ENCODE measurements at places on chromosomes 5 and 9. TPM values are rescaled to one million over a fixed set of nuclear protein-coding genes. Genes with fewer than 3 reads are reported as not detected.

Gene COL23A1
- total RNA-seq = 8.2 TPM

Gene ADRA1B
- total RNA-seq = not detected

Gene PPP3R2
- not detected for total RNA-seq

Gene SAXO1
- not detected for total RNA-seq

- H3K36me3 ChIP-seq = peaks cover 21% of the 10 kb centered on the region
- DNase-seq = peak; percentile 56
Observed at GRCh38 chr9:127898433-127899127, 823 bp downstream of the ST6GALNAC6 start.

DNA sequence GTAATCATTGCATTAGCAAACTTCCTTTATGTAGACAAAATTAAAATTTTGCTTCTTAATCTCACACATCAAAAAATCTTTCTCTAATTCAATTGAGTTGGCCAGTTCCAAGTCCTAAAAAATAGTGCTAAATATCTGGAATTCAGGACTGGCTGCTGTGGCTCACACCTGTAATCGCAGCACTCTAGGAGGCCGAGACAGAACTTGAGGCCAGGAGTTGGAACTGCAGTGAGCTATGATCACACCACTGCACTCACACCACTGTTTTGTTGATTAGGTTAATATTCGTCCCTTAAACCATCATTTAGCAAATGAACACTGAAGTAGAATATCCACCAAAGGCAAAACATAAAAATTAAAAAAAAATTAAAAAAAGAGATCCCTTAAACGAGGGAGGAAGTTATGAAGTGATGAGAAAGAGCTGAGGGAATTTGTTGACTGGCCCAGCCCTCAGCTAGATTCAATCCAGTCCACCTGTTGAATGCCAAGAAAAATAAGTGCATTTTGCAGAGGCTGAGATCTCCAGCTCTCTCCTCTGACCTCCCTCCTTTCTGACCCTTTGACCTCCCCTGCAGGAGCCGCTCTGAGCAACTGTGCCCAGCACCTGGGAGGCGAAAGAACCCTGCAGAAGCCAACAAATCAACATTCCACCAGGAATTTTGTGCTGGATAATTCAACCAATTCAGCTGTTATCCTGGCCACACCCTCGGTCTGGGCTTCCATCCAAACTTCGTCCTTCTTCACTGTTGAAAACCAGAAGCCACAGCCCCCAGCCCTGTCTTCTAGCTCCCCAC lies 96.8 kb downstream of the OR2K2 start:
- H3K27me3 ChIP-seq = no peaks in the 10 kb centered on the region
- peak; percentile 29 for DNase-seq
- no peaks in the 10 kb centered on the region for H3K36me3 ChIP-seq
- H3K4me1 ChIP-seq = peaks cover 18% of the 10 kb centered on the region
- no peak overlapping the region for H3K4me3 ChIP-seq
- H3K27ac ChIP-seq = no peak overlapping the region

DNA sequence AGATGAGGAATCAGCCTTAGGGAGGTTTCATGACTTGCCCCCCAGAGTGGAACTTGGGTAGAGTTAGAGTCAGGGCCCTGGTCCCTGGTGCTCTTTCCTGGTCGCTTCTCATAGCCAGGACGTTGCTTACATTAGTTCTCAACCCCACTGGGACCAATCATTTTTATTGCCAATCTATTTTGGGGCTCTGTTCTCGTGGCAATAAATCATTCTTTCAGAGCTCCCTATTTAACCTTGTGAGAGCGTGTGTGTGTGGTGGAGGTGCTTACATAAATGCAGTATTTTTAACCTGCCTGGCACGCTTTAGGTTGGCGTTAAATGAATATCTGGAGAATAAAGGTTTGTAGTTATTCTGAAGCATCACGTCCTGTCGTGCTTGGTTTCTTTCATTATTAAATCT lies 4.1 kb downstream of the TRIO start:
- no peak overlapping the region for H3K27ac ChIP-seq
- no peaks in the 10 kb centered on the region for H3K36me3 ChIP-seq
- H3K4me3 ChIP-seq = no peak overlapping the region
- DNase-seq = no peak
- H3K27me3 ChIP-seq = peaks cover 3% of the 10 kb centered on the region

DNA sequence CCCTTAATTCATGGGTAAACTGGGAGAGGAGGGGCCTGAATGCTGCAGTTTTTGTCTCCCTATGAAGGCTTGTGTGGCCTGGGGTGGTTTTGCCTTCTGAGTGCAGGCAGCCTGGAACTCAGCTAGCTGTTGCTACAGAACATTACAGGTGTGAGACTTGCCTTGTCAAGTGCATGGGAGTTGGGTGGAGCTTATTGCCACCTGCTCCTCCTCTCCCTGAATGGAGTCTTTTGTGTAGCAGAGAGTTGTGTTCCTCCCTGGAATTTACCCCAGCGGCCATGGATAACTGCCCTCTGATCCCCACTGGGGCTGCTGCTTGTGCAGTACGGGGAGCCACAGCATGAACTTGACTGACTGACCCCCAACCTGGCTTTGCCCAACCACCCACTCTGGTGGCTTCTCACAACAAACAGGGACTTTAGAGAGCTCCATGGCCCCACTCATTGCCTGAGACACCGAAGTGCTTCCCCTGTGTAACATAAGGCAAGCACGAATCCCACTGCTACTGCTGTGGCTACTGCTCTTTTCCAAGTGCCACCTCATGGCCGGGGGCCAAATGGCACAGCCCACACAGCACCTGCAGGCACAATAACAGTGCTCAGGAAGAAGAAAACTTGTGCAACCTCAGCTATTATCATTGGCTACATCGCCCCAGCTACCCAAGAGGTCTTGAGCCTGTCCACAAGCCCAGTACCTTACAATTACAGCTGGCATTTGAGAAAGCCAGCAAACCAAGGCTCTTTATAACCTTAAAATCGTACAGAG lies 942.9 kb downstream of the CDH18 start:
- no peak overlapping the region for H3K27ac ChIP-seq
- H3K4me3 ChIP-seq = no peak overlapping the region
- H3K4me1 ChIP-seq = peaks cover 4% of the 10 kb centered on the region
- H3K27me3 ChIP-seq = no peaks in the 10 kb centered on the region
